ENCODE measurements at places on chromosomes 5 and 9. TPM values are rescaled to one million over a fixed set of nuclear protein-coding genes. Genes with fewer than 3 reads are reported as not detected.

GRCh38 chr5:16616536-16617273, at the start of gene RETREG1:
Gene RETREG1 (minus strand): TSS chr5:16616997. CDS start chr5:16616971, 26 bp downstream.
- H3K4me3 ChIP-seq = no peak within 1 kb of the TSS
- peaks cover 3% of the 10 kb centered on the region for H3K4me1 ChIP-seq
- no peaks in the 10 kb centered on the region for H3K36me3 ChIP-seq
- DNase-seq = peak; percentile 8
- no peak within 1 kb of the TSS for H3K27ac ChIP-seq
- H3K27me3 ChIP-seq = peaks cover 29% of the 10 kb centered on the region

- no peaks in the 10 kb centered on the region for H3K36me3 ChIP-seq
- no peak overlapping the region for H3K4me3 ChIP-seq
- H3K27me3 ChIP-seq = peaks cover 12% of the 10 kb centered on the region
- no peaks in the 10 kb centered on the region for H3K4me1 ChIP-seq
- no peak overlapping the region for H3K27ac ChIP-seq
Measured at GRCh38 chr5:139886213-139886612, 90.6 kb downstream of the PSD2 start.

Gene ENTREP1
- total RNA-seq = 5.0 TPM

- H3K4me1 ChIP-seq = peaks cover 3% of the 10 kb centered on the region
- no peaks in the 10 kb centered on the region for H3K27me3 ChIP-seq
- DNase-seq = no peak
- no peak overlapping the region for H3K4me3 ChIP-seq
- H3K36me3 ChIP-seq = no peaks in the 10 kb centered on the region
Measured at GRCh38 chr9:87535817-87536539, 38.3 kb downstream of the DAPK1 start.

Gene IL7R
- total RNA-seq = 1.2 TPM

GRCh38 chr5:139711067-139711905, 63.1 kb downstream of the CXXC5 start:
- peaks cover 7% of the 10 kb centered on the region for H3K4me1 ChIP-seq
- no peak overlapping the region for H3K27ac ChIP-seq
- no peaks in the 10 kb centered on the region for H3K36me3 ChIP-seq
- peaks cover 13% of the 10 kb centered on the region for H3K27me3 ChIP-seq

DNA sequence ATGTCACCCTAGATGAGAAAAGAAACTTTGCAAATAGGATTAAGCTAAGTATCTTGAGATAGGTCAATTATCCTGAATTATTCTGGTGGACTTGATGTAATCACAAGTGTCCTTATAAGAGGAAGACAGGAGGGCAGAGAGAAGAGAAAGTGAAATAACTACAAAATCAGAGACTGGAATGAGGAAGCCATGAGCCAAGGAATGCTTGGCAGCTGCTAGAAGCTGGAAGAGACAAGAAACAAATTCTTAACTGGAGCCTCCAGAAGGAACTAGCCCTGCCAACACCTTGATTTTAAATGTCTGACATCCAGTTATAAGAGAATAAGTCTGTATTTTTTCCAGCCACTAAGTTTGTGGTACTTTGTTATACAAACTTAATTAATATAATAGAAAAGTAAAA, 480.0 kb downstream of the NR2F1-AS1 start:
- no peaks in the 10 kb centered on the region for H3K4me1 ChIP-seq
- H3K27ac ChIP-seq = no peak overlapping the region
- H3K4me3 ChIP-seq = no peak overlapping the region
- H3K36me3 ChIP-seq = no peaks in the 10 kb centered on the region
- DNase-seq = no peak

- DNase-seq = no peak
- peaks cover 42% of the 10 kb centered on the region for H3K4me1 ChIP-seq
- H3K27me3 ChIP-seq = no peaks in the 10 kb centered on the region
Measured at GRCh38 chr5:76804266-76804665, 14.6 kb upstream of the F2RL1 start.

Gene TMEM252
- not detected for total RNA-seq

GRCh38 chr5:139393497-139394122, 1.3 kb downstream of the PROB1 start:
- no peak overlapping the region for H3K27ac ChIP-seq
- H3K27me3 ChIP-seq = peaks cover 7% of the 10 kb centered on the region
- peaks cover 6% of the 10 kb centered on the region for H3K4me1 ChIP-seq
- DNase-seq = no peak

Gene PNPLA7
- 1.9 TPM for total RNA-seq

DNA sequence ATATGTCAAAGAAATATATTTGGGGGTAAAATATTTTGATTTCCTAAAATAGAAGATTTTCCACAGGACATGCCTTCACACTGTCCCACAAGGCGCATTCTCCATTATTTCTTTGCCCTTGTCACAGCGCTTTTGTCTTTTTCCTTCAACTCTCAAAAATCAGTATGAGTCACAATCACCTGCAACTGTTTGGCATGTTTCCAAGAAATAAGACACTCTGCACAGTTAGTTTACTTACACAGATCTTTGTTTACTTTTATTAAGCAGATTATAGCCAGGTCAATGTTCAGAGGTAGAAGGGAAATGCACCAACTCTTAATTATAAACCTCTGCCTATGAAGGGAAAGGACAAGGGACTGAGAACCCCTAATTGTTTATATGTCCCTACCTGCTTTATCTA, 9.5 kb downstream of the CEMIP2 start:
- no peaks in the 10 kb centered on the region for H3K36me3 ChIP-seq
- H3K27ac ChIP-seq = no peak overlapping the region
- H3K4me3 ChIP-seq = no peak overlapping the region
- H3K27me3 ChIP-seq = no peaks in the 10 kb centered on the region
- peaks cover 26% of the 10 kb centered on the region for H3K4me1 ChIP-seq

DNA sequence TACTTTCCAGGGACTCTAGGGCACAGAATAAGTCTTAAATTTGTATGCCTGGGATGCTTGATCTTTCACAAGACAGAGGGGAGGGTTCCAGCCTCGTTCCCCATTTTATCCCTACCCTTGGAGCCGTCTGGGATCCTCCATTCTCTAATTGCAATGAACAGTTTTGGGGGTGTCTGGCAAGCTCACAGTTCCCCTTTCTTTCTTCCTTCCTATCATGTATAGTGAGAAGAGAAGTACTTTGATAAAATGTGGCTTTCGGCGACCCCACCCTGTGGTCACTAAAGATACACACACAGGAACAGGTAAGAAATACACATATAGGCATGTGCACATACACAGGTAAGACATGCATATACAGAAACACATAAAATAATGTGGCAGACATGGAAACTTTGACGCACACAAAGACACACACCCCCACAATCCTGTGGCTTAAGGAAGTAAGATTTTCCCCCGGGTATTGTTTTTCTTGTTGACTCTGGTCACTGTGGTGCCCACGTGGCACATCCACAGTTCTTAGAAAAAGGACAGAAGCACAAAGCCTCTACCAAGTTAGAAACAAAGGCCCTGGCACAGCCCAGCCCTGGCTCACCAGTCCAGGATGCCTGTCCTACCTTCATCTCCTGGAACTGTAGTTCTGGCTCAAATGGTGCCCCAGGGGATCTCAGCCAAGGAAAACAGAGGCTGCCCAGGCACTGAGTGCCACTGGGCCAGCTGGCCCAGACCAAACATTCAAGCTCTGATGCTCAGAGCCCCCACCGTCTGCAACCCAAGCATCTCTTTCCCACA, 6.3 kb upstream of the SMU1 start:
- peak overlapping the region; percentile 28 for H3K27ac ChIP-seq
- peak; percentile 91 for DNase-seq
- H3K4me3 ChIP-seq = no peak overlapping the region
- H3K4me1 ChIP-seq = peaks cover 21% of the 10 kb centered on the region

Gene PRDM9
- not detected for total RNA-seq

DNA sequence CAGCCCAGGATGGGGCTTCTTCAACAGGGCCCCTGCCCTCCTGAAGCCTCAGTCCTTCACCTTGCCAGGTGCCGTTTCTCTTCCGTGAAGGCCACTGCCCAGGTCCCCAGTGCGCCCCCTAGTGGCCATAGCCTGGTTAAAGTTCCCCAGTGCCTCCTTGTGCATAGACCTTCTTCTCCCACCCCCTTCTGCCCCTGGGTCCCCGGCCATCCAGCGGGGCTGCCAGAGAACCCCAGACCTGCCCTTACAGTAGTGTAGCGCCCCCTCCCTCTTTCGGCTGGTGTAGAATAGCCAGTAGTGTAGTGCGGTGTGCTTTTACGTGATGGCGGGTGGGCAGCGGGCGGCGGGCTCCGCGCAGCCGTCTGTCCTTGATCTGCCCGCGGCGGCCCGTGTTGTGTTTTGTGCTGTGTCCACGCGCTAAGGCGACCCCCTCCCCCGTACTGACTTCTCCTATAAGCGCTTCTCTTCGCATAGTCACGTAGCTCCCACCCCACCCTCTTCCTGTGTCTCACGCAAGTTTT, 23.6 kb downstream of the PCDHGC5 start:
- peak overlapping the region; percentile 44 for H3K4me3 ChIP-seq
- H3K27ac ChIP-seq = peak overlapping the region; percentile 19
- peaks cover 31% of the 10 kb centered on the region for H3K4me1 ChIP-seq
- H3K36me3 ChIP-seq = peaks cover 2% of the 10 kb centered on the region
- no peaks in the 10 kb centered on the region for H3K27me3 ChIP-seq

Gene LRRC19
- not detected for total RNA-seq

GRCh38 chr9:91089405-91090129, 272.2 kb downstream of the AUH start:
- H3K27me3 ChIP-seq = no peaks in the 10 kb centered on the region
- no peaks in the 10 kb centered on the region for H3K4me1 ChIP-seq
- H3K4me3 ChIP-seq = no peak overlapping the region
- H3K36me3 ChIP-seq = no peaks in the 10 kb centered on the region

DNA sequence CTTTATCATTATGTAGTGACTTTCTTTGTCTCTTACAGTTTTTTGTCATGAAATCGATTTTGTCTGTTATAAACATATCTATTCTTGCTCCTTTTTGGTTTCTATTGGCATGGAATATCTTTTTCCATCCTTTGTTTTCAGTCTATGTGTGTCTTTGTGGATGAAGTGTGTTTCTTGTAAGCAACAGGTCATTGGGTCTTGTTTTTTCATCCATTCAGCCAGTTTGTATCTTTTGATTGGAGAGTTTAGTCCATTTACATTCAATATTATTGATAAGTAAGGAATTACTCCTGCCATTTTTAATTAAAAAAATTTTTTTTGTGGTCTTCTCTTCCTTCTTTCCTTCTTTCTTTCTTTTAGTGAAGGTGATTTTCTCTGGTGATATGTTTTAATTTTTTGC, 194.1 kb downstream of the GDNF start:
- no peak overlapping the region for H3K27ac ChIP-seq
- no peaks in the 10 kb centered on the region for H3K27me3 ChIP-seq
- H3K36me3 ChIP-seq = no peaks in the 10 kb centered on the region
- H3K4me3 ChIP-seq = no peak overlapping the region
- DNase-seq = no peak

DNA sequence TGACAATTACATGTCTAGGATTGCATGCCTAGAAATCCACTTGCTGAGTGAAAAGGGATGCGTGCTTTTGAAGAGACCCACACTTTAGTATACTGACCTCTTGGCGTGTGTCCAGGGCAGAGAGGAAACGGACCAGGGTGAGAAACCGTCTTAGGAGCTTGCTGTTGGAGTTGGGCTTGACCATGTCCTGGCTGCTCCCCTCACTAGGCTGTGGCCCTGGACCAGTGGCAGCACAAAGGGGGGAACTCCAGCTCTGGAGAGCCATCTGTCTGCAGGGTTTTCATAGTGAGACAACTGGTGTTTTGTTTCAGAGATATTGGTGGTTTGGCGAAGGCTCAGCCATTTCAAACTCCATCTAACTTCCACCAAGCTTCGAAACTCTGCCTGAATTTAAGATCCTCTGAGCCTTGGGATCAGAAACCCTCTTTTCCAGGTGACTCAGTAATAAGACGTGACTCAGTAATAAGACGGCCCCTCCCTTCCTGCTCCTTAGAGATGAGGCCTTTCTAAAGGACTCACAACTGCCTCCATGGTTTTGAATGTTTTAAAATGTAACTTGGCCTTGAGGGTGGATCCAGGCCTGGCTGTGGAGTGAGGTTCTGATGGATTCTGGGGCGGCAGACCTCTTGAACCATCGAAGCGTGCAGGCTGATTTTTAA, 165.8 kb downstream of the MELK start:
- peaks cover 3% of the 10 kb centered on the region for H3K4me1 ChIP-seq
- H3K27ac ChIP-seq = no peak overlapping the region

DNA sequence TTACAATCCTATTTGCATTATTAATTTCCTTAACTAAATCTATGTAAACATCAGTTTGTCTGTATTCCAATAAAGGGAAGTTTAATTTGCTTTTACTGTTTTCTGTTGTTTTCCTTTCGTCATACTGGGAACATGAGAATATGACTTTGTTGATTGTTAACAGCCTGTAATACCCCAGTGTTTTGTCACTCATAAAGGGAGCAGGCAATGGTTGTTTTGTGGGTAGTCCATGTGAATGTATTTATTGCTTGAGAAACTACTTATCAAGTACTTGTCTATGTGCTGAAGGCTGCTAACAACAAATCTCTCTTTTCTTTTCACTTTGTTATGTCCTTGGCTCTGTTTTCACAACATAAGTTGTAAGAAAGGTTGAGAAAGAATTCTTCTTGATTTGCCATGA, 1070.2 kb upstream of the ACO1 start:
- no peaks in the 10 kb centered on the region for H3K36me3 ChIP-seq
- peaks cover 3% of the 10 kb centered on the region for H3K4me1 ChIP-seq
- DNase-seq = no peak
- H3K4me3 ChIP-seq = no peak overlapping the region

GRCh38 chr9:26261503-26262330, 583.5 kb upstream of the TUSC1 start:
- peak; percentile 93 for DNase-seq
- no peaks in the 10 kb centered on the region for H3K27me3 ChIP-seq
- no peak overlapping the region for H3K4me3 ChIP-seq
- H3K36me3 ChIP-seq = no peaks in the 10 kb centered on the region
- H3K27ac ChIP-seq = peak overlapping the region; percentile 86
- H3K4me1 ChIP-seq = peaks cover 51% of the 10 kb centered on the region

Gene FOXD4L6
- total RNA-seq = not detected

Gene ANKRD31
- total RNA-seq = not detected

DNA sequence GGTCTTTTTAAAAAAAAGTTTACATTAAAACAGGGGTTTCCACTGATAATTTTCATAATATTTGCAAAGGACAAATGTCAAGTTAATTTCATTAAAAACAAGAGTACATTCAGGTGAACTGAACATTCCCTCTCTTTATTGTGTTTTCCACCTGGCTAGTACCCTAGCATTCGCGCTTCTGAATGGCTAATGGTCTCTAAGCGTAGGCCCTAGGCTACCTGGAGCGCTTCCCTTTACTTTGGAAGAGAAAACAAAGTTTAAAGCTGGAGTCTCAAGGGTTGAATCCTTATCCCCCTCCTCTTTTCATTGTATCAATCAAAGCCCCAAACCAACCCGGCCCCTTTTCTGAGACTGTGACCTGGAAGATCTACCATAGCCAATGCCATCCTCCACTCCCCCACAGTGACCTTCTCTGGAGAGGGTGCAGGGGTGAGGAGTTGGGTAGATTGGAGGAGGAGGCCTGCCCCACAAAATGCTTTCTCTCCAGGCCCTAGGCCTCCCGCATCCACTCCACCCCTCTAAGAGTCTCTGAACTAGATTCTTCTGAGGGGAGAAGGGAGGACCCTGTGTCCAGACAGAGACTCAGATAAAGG, 73.3 kb upstream of the TBCA start:
- peaks cover 51% of the 10 kb centered on the region for H3K27me3 ChIP-seq
- H3K27ac ChIP-seq = no peak overlapping the region
- peaks cover 10% of the 10 kb centered on the region for H3K4me1 ChIP-seq

GRCh38 chr9:526904-527591, 312.4 kb downstream of the DOCK8 start:
- DNase-seq = no peak
- no peak overlapping the region for H3K4me3 ChIP-seq
- H3K27me3 ChIP-seq = no peaks in the 10 kb centered on the region
- H3K36me3 ChIP-seq = no peaks in the 10 kb centered on the region
- no peaks in the 10 kb centered on the region for H3K4me1 ChIP-seq
- no peak overlapping the region for H3K27ac ChIP-seq

GRCh38 chr9:79357616-79358015, 214.1 kb upstream of the TLE4 start:
- no peak overlapping the region for H3K27ac ChIP-seq
- H3K4me3 ChIP-seq = no peak overlapping the region
- H3K27me3 ChIP-seq = no peaks in the 10 kb centered on the region
- H3K36me3 ChIP-seq = no peaks in the 10 kb centered on the region
- DNase-seq = no peak
